ENCODE measurements at places on chromosomes 2 and 18. TPM values are rescaled to one million over a fixed set of nuclear protein-coding genes. Genes with fewer than 3 reads are reported as not detected.

DNA sequence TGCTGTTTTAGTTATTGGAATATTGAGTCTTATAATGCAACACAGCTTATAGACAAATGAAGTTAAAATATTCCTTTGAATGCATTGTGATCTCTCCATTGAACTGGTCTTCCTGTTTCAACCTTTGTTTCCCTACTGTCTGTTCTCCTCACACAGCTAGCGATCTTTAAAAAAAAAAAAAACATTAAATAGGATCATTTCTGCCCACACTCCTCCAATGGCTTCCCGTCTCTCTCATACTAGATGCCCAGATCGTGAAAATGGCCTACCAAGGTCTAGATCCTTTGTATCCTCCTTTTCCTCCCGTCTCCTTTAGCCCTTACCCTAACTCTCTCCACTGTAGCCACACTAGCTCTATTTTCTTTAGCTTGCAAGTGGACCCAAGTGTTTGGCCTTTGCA is 2.4 kb downstream of the FAM171B start:
- DNase-seq: no peak

DNA sequence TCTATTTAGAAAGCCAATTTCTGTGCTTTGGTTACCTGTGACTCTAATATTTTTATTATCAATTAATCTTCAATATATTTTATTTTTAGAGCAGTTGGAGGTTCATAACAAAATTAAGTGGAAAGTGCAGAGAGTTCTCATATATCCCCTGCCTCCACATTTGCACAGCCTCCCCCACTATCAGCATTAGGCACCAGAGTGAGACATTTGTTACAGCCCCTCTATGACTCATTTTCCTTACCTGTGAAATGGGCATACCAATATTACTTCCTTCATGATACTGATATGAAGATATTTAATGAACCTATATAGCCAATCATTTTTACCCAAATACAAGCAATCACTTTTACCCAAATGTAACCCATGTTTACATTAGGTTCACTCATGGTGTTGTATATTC is 34.0 kb upstream of the CYTIP start:
- DNase-seq: no peak

GRCh38 chr2:239586651-239587310 is 186.0 kb upstream of the HDAC4 start:
- DNase-seq: no peak

GRCh38 chr2:8174641-8175257 is 507.1 kb upstream of the ID2 start:
- DNase-seq: peak; percentile 69

- no peak for DNase-seq
Observed at GRCh38 chr2:168643979-168644378, 158.5 kb upstream of the NOSTRIN start.

DNA sequence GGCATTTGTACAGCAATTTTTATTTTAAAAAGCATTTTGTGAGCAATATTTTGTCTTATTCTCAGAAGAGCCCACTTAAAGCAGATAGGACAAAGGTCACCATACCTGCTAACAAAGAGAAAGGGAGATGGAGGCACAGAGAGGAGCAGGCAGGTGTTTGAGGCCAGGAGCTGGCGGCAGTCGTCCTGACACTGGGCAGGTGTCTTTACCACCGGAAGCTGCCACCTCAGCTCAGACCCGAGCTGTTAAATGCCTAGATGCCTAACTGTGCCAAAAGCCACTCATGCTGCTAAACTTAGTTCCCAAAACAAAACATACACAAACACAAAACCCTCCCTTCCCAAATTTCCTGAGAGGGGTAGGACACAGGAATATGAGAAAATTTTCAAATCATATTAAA is 120.9 kb downstream of the CNTNAP5 start:
- DNase-seq: no peak

GRCh38 chr2:233051241-233052149 is 8.6 kb upstream of the INPP5D start:
- DNase-seq: peak; percentile 97

DNA sequence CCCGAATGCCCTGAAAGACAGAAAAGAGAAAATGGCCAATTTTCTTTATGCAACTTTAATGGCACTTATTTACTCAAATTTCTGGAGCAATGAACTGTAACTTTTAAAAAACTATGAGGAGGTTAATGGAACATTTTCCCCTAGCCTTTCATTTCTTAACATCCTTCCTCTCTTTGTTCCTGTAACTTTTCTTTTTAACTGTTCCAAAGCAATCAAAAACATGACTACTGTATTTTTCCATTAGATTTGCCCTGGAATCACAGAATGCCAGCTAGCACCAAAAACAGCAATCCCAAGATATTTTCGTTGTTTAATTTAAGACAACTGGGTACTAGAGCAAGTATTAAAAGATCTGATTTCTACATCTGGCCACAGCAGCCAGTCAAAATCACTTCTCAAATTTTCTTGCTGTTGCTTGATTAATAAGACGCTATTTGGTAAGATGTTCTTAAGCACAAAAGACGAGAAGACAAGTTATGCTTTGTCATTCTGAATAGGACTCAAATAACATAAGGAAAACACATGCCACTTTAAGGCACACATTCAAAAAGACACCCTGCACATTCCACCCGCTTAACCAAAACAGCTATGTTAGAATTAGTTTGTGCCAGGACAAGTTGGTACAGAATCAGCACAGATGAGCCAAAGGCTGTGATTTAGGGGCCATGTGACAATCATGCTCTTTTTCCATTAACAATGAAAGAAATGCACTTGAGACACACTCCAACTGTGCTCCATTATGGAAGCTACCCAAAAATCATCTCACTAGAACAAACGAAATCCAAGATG is 3.6 kb downstream of the STARD7 start:
- DNase-seq: no peak

- no peak for DNase-seq
Observed at GRCh38 chr2:3325458-3326181, 52.0 kb downstream of the EIPR1 start.

GRCh38 chr2:54878182-54878581 is 154.7 kb downstream of the EML6 start:
- DNase-seq: no peak

DNA sequence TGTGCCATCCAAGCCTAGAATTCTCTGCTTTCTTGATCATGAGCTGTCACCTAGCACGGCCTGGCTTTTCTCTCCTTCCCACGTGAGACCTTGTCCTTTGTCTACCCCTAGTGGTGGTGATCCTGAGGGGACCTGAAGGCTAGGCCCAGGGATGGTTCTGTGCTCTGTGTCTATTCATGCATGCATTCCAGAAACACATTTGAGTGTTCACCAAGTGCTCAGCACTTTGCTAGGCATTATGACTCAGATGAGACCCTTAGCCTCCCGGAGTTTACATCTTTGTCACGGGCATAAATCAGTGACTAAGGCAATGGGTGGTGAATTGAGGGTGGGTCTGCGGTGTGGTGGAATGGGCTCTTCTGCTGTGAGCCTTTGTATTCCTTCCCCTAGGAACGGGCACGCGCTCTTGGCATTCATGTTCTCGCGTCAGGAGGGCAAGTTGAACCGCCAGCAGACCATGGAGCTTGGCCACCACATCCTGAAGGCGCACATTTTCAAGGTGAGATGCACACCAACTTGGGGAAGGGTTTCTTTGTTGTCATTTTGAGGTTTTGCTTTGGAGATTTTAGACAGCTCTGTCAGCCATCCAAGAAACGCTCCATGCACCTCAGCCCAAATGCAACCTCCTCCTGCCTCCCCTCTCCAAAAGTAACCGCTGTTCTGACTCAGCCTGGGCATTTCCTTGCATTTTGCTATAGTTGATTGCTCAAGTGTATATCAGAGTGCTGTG is 100.9 kb downstream of the WDSUB1 start:
- DNase-seq: peak; percentile 41

DNA sequence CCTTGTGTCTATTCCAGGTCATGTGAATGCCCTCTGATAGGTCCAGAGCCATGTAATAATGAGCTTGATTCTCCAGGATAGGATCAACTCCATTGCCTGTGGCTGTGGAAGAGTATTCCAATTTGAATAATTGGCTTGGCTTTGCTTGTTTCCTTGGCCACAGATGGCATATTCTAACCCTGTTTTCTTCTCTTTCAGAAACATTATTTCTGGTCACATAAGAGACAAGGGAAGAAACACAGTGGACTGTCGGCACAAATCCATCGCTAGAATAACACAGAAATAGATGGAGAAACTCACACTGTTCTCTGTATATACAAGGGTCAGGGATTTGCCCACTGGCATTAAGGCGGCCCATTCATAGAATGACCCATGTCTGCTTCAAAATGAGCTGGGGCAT is 278.4 kb upstream of the CCDC68 start:
- no peak for DNase-seq

GRCh38 chr2:3288470-3289170 is 89.0 kb downstream of the EIPR1 start:
- DNase-seq: no peak

DNA sequence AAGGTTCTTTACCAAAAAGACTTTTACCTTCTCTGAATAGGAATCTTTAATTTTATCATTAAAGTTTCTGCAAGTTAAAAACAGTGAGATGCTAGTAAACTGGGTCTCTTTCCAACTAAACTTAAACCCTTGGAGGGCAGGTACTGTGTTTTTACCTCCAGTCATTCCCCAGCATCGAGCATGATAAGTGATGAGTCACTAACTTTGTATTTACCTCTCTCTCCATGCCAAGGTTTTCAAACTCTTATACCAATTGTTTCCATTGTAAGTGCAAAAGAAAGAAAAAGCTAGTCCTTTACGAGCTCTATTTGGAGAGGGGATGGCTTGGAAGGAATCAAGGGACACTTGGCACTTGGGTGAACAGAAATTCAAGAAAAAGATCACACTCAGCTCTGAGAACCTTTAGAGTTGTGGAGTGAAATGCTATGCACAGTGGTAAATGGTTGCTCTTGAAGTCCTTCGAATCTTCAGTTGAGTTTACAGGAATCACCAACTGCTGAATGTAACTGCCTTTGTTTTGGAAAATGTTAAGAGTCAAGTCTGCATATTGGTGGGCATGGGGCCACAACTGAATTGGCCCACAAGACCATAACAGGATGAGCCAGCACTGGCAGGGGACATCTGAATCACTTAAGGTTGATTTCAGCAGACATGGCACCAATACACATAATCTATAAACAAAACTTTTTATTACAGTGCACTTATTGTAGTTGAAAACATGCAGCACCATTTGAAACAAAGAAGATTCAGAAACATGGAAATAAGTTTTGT is 8.3 kb upstream of the RBM43 start:
- peak; percentile 45 for DNase-seq

- DNase-seq: no peak
Observed at GRCh38 chr2:48696881-48697280, 58.6 kb downstream of the LHCGR start.

DNA sequence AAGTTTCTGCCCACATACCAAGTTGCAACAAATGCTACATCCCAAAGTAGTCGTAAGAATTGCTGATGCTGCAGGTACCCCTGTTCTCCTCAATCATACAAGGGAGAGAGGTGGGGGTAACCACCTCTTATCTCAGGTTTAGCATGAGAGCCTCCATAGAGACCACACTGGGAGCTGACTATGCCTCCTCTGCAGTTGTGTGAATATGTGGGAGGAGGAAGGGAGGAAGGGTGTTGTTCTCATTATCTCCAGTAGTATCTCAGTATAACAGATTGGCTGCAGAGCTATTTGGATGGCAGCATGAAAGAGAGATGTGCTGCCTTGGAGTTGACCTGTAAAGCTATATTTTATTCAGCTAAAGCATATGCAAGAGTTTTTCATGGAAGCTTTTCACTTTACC is 690.7 kb downstream of the KCNJ3 start:
- no peak for DNase-seq

DNA sequence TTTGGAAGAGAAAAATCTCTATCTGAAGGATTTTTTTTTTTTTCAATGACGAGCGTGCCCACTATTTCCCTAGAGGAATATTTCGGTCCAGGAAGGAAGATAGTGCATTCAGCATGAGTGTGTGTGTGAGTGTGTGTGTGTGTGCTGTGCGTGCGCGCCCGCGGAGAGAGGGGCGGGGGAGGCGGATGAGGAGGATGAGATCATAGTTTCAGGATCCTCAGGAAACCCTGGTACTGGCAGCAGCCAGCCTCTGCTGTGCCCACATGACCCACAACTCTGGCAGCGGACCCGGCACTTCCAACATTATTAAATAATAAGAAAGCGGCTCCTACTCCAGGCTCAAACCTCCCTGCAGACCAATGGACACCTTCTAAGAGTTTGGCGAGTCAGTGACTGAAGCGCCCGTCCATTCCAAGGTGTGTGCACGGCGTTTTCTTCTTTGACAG is 217.0 kb upstream of the DTNA start:
- DNase-seq: peak; percentile 81

DNA sequence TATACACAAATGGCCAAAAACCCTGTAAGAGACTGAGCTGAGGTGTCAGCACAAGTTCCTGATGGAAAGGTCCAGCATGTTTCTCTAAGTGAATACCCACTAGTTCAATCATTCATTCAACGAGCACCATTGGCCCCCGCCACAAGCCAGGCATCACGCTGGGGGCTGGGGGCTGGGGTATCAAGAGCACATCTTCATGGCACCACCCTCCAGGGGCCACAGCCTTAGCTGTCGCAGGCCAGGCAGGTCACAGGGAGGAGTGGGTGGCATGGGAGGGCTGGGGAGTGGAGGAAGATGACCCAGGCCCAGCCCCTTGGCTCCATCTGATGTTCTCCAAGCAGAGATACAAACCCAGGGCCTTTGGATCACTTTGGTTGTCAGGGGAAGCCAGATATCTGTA is 97.9 kb downstream of the ACKR3 start:
- DNase-seq: no peak

- DNase-seq: no peak
Observed at GRCh38 chr2:215531284-215531683, 95.4 kb upstream of the FN1 start.

- peak; percentile 39 for DNase-seq
Observed at GRCh38 chr2:66539452-66539851, 104.5 kb downstream of the MEIS1 start.

The C1QL2 gene
- total RNA-seq: not detected

The PRR30 gene
- not detected for total RNA-seq

The TXNDC2 gene
- 0.33 TPM for total RNA-seq

The SIX2 gene
- 5.2 TPM for total RNA-seq

The PLGLB1 gene
- not detected for total RNA-seq

The CPO gene
- total RNA-seq: not detected

The CXCR2 gene
- total RNA-seq: not detected

The REG1A gene
- not detected for total RNA-seq

The PLA2R1 gene
- total RNA-seq: 0.36 TPM

The ARHGEF33 gene
- total RNA-seq: not detected

The RAB27B gene
- not detected for total RNA-seq

The BOD1L2 gene
- total RNA-seq: not detected

The PRKAG3 gene
- not detected for total RNA-seq

The VWA3B gene
- total RNA-seq: not detected

The EVX2 gene
- total RNA-seq: not detected

The UGT1A4 gene
- total RNA-seq: not detected

The SKA1 gene
- total RNA-seq: 42.0 TPM

The TM4SF20 gene
- not detected for total RNA-seq
